ENCODE measurements at places on chromosomes 7 and 10.

DNA sequence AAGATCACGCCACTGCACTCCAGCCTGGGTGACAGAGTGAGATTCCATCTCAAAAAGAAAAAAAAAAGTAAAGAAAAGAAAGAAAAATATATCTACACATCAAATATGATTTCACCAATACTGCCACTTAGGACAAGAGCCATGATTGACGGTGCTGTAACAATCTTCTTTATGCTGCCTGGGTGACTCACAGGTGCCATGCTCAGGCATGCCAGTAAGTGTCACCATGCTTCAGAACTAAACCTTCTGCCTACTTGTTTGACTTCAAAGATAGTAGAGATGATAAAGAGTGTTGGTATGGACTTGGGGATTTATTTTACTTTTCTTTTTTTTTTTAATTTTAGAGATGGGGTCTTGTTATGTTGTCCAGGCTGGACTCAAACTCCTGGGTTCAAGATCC is 33.6 kb upstream of the DNMBP start:
- DNase-seq = no peak

DNA sequence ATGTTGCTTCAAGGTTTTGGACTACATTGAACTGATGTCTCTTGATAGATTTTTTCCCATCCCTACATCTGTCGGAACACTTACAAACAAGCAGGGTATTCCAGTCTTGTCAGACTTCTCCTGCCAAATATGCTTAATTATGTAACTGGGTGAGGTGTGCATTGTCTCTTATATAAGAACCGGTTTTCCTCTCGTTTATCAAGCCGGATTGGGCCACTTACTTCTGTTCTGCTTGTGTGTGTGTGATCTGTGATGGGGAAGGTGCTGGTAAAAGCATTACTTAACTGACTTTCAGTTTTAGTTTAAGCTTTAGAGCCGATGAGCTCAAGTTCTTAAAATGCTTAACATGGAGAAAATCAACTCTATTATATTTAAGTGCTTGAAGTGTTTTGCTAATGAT is 57.9 kb downstream of the OTUD1 start:
- no peak for DNase-seq

- no peak for DNase-seq
Observed at GRCh38 chr10:126508535-126509040, 120.3 kb upstream of the ADAM12 start.

DNA sequence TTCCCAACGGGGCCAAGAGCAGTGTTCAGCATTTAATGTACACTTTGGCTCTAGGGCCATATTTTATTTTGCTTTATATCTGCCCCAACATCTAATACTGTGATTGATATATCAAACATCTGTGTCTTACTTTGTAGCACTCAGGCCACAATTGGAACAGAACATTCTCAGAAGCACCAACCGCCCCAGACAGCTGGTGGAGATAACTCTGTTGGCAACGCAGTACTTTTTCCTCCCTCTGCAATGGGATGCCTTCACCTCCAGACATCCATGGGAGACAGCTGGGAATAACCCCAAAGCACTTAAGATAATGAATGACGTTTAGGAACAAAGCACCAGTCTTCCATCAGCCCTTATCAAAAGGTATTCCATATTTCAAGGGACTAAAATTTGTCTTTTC is 57.4 kb downstream of the PIP4K2A start:
- no peak for DNase-seq

GRCh38 chr10:106804992-106805582 is 359.4 kb downstream of the SORCS1 start:
- DNase-seq = no peak

GRCh38 chr7:69892790-69893189 is 294.5 kb downstream of the AUTS2 start:
- DNase-seq = no peak

DNA sequence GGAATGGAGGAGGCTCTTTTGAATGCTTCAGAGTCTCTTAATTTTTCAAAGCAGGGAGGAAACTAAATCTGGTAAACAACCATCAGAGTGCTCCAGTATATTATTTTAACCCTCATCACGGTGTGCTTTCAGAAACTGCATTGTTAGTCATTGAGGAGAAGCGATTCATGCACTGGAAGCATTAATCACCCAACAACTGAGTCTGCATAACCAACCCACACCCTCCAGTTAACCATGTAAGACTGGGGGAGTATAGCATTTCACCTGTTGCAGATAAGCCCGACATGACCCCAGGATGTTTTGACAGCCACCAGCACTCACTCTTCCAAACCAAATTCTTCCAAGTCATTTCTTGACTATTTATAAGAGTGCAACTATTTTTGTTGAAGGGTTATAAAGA is 257.6 kb downstream of the GATA3 start:
- no peak for DNase-seq

DNA sequence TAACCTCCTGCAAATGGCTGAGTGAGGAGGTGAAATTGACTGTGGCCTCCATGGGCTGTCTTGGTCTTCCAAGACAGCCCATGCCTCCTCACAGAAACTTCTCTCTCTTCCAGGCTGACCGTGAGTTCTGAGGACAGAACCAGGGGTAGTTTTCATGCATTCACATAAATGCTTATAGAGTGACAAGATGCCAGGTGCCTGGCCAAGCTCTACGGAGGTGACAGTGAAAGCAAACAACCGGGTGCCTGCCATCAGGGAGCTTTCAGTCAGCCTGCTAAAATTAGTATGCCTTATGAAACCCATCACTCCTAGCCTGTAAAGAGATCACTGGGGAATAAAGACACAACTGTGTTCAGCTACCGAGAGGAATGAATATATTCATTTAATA is 919 bp upstream of the RHOBTB1 start:
- no peak for DNase-seq

DNA sequence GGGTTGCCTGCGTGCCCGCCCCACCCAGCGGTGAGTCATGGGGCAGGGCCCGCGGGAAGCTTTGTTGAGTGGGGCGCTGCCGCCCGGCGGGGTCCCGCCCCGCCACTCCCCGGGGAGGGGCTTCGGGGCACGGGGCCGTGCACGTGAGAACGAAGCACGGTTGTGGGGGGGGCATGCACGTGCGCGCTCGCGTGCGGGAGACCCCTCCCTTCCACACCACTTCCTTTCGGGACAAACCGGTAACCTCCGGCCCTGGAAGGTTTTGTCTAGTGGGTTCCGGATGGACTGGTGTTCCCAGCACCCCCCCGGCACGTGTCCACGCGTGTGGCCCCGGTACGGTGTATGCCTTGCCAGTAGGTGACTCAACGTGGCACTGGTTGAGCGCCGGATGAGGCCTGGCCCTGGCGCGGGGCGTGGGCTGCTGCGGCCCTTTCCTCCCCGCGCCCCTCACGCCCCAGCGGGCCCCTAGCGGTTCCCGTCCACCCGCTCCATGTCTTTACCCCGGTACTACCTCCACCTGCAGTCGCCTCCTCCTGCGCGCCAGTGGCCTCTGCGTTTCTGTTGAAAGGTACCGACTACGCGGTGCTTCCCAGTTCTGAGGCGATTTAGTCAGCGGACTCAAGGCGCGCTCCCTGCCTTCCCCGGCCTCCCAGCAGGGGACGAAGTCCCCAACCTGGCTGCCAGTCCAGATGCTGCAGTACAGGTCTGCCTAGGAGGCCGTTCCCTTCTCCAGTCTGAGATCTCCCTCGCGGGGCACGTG is 3.1 kb downstream of the ADIRF start:
- peak; percentile 81 for DNase-seq

GRCh38 chr7:42338231-42338915 is 101.4 kb upstream of the GLI3 start:
- DNase-seq = no peak

DNA sequence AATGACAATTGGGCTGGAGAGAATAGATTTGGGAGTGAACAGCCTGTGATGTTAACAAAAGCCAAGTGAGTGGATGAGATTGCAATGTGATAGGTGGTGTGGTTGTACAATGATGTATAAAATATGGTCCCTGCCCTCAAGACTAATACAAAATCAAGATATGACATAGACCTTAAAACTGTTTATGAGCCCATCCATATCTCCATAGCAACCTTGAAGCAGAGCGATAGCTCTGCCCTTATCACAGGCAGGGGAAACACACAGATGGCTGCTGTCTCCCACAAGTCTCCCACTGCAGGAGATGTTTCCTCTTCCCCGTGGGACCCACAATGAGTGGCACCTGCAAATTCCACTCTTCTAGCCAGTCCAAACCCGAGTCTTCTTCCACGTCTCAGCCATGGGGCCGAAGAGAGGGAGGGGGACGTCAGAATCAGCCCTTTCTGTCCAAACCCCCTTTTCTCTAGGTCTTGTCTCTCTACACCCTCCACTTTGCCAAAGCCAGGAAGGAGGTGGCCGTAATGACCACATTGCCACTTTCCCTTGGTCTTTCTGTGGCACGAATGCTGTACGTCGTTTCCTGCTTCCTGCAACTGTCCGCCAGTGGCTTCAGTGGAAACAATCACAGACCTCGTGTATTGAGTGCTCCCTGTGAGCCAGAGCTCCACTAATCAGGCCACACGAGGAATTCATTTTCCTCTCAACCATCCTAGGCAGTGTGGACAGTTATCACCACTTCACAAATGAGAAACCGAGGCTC is 7.5 kb upstream of the TBXAS1 start:
- no peak for DNase-seq

GRCh38 chr10:124008681-124009080 is 84.7 kb downstream of the CHST15 start:
- no peak for DNase-seq

GRCh38 chr10:92382631-92383030 is 91.7 kb downstream of the MARCHF5 start:
- no peak for DNase-seq

DNA sequence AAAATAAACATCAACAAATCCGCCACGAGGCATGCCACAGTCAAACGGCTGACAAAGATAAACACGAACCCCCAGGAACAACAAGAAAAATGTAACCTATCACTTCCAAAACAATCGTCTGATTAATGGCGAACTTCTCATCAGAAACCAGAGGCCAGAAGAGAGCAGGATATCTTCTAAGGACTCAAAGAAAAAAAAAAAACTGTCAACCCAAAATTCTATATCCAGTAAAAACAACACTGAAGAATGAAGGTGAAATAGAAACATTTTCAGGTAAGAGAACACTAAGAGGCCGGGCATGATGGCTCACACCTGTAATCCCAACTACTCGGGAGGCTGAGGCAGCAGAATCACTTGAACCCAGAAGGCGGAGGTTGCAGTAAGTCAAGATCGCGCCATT is 54.3 kb downstream of the SLC29A4 start:
- no peak for DNase-seq

- no peak for DNase-seq
Observed at GRCh38 chr10:104925232-104925851, 284.3 kb downstream of the SORCS3 start.

GRCh38 chr7:2082139-2082998 is 150.4 kb downstream of the MAD1L1 start:
- no peak for DNase-seq

GRCh38 chr7:68684246-68684839 is 913.9 kb upstream of the AUTS2 start:
- DNase-seq = no peak

DNA sequence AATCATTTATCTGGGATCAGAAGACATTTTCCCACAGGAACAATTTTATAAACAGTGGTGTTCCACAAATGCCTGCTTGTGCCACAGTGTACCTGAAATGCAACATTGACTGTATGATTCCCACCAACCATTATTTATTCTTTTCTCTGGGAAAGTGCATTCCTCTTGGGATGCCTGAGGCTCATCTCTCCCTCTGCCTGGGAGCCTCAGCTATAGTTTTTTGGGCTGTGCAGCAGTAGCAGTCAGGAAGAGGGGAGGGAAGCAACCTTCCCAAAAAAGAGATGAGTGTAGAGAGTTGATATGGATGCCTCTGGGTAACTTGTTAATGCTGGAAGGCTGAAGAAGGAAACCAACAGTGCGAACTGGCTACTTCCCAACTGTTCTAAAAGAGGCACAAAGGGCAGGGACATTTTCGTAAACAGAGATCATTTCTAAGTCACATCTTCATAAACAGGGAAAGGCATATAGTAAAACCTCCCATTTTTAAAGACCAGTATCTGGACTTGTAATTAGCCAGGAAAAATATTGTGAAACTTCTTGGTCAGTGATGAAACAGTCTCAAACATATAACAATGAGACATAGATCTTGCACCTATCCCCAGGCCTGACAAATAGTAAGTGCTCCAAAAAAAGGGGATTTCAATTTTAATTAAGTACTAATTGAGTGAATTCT is 1.4 kb upstream of the CALD1 start:
- no peak for DNase-seq

- DNase-seq = no peak
Observed at GRCh38 chr10:86372784-86373239, 6.2 kb upstream of the GRID1 start.

GRCh38 chr10:75209921-75210281 is 695 bp upstream of the VDAC2 start:
- peak; percentile 44 for DNase-seq

GRCh38 chr10:43041422-43042342 is 35.2 kb upstream of the RET start:
- DNase-seq = no peak

- no peak for DNase-seq
Observed at GRCh38 chr7:17239046-17239445, 59.4 kb upstream of the AHR start.

DNA sequence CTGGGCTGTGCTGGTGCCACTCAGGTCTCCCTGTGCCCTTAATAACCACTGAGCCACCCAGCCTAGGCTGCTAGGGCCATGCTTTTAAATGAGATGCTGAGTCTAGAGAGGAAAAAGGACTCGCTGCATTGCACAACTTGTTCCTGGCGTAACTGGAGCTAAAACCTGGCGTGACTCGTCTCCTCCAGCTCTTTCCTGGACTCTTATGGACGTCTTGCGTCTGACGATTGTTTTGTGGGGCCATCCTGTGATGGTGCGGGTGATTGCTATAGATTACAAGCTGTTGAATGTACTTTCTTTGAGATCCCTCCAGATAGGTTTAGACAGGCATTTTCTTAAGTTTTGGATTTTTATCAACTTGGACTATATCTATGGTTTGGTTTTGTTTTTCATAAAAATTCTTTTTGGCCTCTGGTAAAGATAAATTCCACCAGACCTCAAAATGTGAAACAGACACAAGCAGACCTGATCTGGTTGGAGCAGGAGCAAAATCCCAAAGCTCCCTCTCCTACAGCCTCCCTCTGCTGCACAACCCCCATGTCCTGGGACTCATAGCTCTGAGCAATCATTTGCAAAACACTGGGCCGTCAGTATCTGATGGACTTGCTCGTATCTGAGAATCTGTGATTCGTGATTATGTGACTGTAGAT is 230.3 kb downstream of the ARHGAP12 start:
- no peak for DNase-seq

- no peak for DNase-seq
Observed at GRCh38 chr7:7562736-7563135, 3.9 kb upstream of the MIOS start.
